CD4-positive, alpha-beta T cell treated with Interleukin-4 for 1 hour (primary cell): ENCODE measurements at places on chromosomes 11 and 22.

DNA sequence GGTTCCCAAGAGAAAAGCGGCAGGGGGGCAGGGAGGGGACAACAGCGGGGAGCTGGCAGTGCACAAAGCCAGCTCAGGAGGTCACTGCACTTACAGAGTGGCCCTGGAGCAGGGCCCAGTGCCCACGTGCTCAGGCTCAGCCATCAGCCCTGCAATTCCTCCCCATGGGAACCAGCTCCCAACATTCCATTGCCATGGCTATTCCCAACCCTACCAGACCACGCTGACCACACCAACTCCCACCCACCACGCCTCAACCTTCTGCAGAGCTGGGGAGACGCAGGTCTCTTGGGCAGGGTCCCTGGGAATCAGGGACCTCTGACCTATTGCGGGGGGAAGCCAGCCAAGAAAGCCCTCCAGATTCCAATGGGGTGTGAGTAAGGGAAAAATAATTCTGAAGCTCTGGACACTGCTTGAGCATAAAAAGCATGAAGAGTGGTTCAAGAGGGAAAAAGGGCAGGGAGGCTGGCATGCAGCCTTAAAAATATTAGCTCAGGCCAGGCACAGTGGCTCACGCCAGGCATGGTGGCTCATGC is 38.3 kb upstream of the TFIP11 start:
- DNase-seq, result no peak

GRCh38 chr22:36958366-36958765 is 44.9 kb downstream of the CSF2RB start:
- no peak for DNase-seq

DNA sequence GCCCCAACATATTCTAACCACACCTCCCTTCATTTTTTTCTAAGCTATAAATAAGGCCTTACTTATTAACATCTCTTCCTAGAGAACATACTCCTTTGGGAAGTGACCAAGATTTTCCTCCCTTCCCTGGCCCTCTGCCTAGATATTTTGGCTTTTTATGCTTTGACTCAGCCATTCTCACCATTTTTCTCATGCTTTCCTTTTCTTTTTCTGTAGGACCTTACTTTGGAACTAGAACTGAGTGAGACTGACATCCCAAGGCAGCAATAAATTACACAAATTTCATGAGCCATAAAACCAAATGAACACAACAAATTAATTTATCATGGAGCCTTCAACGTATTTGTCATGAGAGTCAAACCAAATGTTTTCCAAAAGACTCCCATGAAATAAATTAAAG is 142.7 kb upstream of the CTSC start:
- no peak for DNase-seq

DNA sequence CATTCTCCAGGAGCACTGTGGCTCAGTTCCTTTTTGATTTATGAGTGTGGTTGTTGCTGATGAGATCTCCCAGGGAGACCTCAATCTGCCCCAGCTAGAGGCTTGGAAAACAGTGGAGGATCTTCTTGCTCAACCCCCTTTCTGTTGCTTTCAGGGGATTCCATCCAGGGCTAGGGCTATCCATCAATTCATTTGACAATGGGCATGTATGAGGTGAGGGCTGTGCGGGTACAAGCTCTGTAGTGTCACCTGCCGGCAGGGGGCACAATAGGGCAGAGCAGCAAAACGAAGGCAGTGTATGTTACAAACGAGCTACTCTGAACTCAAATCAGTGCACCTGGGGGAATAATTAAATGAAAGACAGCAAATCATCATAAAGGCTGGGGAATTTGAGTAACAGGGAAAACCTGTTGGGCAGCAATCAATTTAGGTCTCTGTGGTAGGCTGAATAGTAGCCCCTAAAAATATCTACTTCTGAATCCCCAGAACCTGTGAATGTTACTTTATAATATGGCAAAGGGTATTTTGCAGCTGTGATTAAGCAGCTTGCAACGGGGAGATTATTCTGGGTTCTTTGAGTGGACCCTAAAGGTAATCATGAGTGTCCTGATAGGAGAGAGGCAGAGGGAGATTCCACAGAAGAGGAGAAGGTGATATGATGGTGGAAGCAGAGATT is 170.3 kb upstream of the ZBED5 start:
- DNase-seq, result peak; percentile 69

- no peak for DNase-seq
These were observed 17.9 kb downstream of the SEC14L3 start for GRCh38 chr22:30453731-30454510.

GRCh38 chr11:61654397-61654829 is 25.8 kb upstream of the DAGLA start:
- DNase-seq, result no peak

DNA sequence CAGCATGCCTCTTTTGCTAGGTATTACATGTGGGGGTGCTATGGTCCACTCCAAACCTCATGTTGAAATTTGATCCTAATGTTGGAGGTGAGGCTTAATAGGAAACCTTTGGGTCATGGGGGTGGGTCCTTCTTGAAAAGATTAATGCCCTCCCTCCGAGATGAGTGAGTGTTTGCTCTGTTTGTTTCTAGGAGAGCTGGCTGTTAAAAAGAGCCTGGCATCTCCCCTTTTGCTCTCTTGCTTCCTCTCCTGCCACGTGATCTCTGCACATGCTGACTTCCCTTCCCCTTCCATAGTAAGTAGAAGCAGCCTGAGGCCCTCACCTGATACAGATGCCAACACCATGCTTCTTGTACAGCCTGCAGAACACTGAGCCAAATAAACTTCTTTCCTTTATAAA is 104.5 kb downstream of the FAT3 start:
- no peak for DNase-seq

- DNase-seq, result no peak
These were observed 40.8 kb downstream of the USP47 start for GRCh38 chr11:11882539-11882938.

- no peak for DNase-seq
These were observed 103.4 kb upstream of the OLFML1 start for GRCh38 chr11:7381937-7382336.

GRCh38 chr22:35581023-35581413 is 36.1 kb downstream of the MB start:
- DNase-seq, result no peak

DNA sequence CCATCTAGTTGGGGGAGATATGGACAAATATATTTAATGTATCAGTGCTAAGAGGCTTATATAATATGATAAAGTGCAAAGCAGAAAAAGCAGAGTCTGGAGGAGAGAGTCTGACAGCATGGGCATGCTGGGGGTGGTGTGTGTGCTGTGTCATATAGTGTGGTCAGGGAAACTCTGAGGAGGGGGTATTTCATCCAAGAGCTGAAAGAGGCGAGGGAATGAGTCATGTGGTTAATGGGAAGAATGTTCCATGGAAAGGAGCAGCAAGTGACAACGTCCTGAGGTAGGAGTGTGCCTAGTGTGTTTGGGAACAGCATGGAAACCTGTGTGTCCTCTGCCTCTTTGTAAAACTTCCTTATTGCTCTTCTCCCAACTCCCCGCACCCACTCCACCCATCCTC is 38.0 kb downstream of the EIF3F start:
- DNase-seq, result no peak

DNA sequence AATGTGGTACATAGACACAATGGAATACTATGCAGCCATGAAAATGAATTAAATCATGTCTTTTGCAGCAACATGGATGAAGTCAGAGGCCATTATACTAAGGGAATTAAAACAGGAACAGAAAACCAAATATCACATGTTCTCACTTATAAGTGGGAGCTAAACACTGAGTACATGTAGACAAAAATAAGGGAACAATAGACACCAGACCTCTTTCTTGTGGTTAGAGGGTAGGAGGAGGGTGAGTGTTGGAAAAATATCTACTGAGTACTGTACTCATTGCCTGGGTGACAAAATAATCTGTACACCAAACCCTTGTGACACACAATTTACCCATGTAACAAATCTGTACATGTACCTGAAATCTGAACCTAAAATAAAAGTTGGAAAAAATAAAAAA is 59.1 kb upstream of the ANO5 start:
- no peak for DNase-seq

GRCh38 chr11:99934008-99934407 is 753.1 kb upstream of the ARHGAP42 start:
- DNase-seq, result no peak

- peak; percentile 71 for DNase-seq
These were observed 556.1 kb downstream of the SOX6 start for GRCh38 chr11:15800111-15800800.

DNA sequence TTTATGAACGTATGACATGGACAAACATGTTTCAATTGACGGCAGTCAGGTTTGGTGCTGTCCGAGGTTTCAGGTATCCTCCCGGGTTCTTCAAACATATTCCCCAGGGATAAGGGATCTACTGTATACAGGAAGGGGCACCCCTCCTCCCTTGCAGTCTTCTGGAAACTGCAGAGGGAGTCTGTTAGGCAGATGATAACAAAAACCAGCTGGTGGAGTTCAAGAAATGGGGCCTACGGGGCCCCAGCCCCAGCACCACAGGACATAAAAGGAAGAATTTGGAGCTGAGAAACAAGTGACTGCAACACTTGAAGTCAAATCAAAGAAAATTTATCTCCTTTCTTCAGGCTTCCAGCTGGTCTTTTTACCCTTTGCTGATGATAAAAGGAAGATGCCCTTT is 32.1 kb downstream of the SNU13 start:
- DNase-seq, result no peak

- no peak for DNase-seq
These were observed 118.0 kb downstream of the GRIK4 start for GRCh38 chr11:120629407-120630080.

- no peak for DNase-seq
These were observed 27.2 kb downstream of the BSX start for GRCh38 chr11:122954455-122954854.

DNA sequence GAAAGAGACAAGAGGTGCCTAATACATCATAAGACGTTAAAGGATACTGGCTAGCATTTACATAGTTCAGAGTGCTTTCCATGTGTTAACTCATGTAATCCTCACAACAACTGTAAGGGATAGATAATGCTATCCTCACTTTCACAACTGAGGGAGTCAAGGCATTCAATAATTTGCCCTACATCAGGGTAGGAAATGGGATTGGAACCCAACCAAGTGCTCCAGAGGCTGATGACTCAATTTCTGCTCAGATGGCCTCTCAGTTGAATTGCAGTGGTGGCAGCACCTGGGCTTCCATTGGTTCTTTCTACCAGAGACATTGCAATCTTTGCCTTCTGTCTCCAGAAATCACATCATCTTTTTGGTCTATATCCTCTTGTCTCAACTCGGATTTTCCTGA is 232.9 kb downstream of the ETS1 start:
- no peak for DNase-seq

- no peak for DNase-seq
These were observed 6.9 kb downstream of the BARX2 start for GRCh38 chr11:129382583-129382982.

DNA sequence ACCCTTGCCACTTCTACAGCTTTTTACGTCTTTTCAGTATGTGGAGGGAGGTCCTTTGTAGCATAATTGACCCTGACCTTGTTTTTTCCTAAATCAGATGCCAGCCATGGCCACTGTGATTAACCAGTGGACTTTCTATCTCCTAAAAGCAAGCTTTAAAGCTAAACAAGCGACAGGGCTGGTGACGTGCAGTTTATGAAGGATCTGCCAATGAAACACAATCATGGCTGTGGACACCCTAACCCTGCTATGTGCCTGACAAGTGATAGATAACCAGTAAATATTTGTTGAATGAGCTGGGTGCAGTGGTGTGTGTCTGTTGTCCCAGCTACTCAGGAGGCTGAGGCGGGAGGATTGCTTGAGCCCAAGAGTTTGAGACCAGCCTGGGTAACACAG is 64.2 kb downstream of the LIF start:
- no peak for DNase-seq

DNA sequence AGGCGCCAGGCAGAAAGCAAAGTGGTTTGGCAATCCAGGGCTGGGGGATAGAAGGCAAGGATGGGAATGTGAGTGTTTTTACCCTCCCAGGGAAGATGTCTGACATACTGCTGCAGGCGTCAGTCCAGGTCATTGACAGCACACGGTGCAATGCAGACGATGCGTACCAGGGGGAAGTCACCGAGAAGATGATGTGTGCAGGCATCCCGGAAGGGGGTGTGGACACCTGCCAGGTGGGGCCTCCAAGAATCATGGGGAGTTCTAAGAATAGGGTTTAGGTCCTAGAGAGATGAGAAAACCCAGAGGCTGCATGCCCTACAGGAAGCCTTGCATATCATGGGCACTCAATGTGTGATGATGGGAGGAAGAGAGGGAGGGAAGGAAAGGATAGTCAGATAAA is 28.3 kb upstream of the SMIM35 start:
- DNase-seq, result no peak

DNA sequence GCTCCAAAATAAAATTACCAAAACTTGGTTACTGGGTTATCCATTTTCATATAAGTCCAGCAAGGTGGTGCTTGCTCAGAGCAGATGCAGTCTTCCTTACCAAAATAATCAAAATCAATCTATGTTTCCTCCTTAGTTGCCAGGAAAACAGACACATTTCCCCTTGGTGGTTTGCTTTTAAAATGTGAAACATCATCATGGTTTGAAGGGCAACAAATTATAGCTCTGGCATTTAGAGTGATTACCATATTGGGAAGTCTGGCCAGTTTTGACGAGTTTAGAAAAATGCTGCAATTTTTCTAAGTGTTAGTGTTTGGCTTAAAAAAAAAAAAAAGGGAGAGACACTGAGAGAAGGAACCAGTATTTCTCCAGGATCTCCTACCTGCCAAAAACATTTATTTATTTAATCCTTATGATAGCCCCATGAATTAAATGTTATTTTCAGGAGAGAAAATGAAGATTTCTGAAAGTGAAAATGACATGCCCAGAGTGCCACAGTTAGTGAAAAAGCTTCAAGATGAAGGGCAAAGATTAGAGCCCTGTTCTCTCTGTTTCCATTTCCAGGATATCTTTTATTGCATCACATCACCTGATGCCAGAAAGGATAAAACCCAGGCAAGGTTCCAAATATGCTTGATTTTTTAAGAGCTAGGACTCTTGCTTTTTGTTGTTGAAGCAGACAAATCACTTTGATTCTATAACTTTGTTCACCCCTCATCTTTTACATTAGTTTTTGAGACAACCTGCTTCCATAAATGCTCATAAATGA is 29.6 kb upstream of the TBCEL start:
- DNase-seq, result no peak

- no peak for DNase-seq
These were observed 704.0 kb downstream of the KCNA4 start for GRCh38 chr11:29312812-29313211.

- no peak for DNase-seq
These were observed 44.0 kb downstream of the PISD start for GRCh38 chr22:31618057-31618456.

GRCh38 chr11:11148104-11148509 is 204.9 kb downstream of the CSNK2A3 start:
- DNase-seq, result no peak

GRCh38 chr11:88521799-88522201 is 184.3 kb upstream of the CTSC start:
- DNase-seq, result no peak

GRCh38 chr11:107545101-107545514 is 20.4 kb downstream of the ALKBH8 start:
- DNase-seq, result no peak

DNA sequence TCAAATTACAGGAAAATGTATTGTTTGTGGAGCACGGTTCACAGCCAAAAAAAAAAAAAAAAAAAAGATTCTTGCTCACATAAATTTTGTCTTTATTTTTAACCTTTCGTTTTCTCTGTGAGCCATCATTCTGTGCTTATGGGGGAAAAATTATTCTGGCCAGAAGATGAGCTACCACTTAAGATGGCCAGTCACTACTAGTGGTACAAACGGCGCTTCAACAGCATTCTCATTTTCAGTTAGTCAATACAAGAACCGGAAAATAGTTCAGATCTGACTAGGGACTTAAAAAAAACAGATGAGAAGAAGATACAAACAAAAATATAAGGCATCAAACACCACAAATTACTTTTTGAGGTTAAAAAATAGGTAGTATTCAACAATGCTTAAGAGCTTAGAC is 158.6 kb upstream of the CNTN5 start:
- no peak for DNase-seq

- peak; percentile 95 for DNase-seq
These were observed 1.4 kb downstream of the PNPLA2 start for GRCh38 chr11:819943-820649.
